Pulmonary artery endothelial cell (primary cell): ENCODE measurements at places on chromosomes 12 and 14. TPM values are rescaled to one million over a fixed set of nuclear protein-coding genes. Genes with fewer than 3 reads are reported as not detected.

The FOXN4 gene
- not detected in 2 replicates for total RNA-seq

DNA sequence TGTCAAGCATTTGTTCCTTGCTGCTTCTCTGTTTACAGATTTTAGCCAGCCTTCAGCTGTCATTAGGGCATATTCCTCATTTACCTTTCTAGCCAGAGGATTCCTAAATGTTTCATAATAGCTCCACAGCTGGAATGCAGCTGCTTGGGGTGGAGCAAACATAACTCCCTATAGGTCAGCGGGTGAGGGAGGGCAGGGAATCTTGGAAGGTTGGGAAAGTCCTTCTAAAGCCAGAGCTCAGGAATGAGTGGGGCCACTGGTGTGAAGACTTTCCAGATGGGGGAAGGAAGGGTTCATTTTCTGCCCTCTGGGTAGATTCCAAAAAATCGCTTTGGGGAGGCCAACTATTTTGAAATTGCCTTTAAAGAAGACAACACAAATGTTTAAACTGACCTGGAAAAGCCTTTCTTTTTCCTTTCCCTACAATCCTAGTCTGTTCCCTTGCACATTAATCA is 16.3 kb upstream of the IRF2BPL start:
- no peak for DNase-seq

DNA sequence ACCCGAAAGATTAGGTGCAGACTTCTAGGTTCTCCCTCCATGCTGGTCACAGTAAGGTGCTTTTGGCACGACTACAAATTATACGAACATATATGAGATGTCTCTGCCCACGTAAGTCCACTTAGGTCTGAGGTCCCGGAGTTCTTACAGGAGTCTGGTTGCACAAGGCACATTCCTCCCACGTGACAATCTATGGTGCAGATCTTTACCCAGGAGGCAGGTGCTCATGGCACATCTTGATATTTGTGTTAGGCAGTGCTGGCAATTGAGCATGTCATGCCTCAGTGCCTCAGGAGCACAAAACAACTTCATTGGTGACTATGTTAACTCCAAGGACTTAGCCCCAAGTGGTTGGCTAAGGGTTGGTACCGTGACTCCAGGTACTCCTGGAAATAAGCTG is 92.0 kb upstream of the AMN1 start:
- no peak for DNase-seq

GRCh38 chr12:26239122-26239851 is 43.9 kb downstream of the SSPN start:
- DNase-seq, result no peak

The TAS2R7 gene
- not detected in 2 replicates for total RNA-seq

GRCh38 chr12:21054334-21054733 is 76.7 kb upstream of the SLCO1B1 start:
- no peak for DNase-seq

DNA sequence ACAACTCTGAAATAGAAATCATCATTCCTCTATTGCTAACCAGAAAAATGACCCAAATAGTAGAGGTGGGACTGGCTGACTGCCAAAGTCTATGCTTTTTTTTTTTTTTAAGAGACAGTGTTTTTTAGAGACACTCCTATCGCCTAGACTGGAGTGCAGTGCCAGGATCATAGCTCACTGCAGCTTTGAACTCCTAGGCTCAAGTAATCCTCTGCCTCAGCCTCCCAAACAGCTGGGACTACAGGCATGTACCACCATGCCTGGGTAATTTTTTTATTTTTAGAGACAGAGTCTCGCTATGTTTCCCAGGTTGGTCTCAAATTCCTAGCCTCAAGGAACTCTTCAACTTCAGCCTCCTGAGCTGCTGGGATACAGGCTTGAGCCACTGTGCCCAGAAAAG is 19.2 kb downstream of the NR2C1 start:
- no peak for DNase-seq

The PTPN21 gene
- total RNA-seq, result 4.7 and 7.9 TPM in 2 replicates

GRCh38 chr14:90569201-90569600 is 172.4 kb downstream of the CALM1 start:
- DNase-seq, result no peak

DNA sequence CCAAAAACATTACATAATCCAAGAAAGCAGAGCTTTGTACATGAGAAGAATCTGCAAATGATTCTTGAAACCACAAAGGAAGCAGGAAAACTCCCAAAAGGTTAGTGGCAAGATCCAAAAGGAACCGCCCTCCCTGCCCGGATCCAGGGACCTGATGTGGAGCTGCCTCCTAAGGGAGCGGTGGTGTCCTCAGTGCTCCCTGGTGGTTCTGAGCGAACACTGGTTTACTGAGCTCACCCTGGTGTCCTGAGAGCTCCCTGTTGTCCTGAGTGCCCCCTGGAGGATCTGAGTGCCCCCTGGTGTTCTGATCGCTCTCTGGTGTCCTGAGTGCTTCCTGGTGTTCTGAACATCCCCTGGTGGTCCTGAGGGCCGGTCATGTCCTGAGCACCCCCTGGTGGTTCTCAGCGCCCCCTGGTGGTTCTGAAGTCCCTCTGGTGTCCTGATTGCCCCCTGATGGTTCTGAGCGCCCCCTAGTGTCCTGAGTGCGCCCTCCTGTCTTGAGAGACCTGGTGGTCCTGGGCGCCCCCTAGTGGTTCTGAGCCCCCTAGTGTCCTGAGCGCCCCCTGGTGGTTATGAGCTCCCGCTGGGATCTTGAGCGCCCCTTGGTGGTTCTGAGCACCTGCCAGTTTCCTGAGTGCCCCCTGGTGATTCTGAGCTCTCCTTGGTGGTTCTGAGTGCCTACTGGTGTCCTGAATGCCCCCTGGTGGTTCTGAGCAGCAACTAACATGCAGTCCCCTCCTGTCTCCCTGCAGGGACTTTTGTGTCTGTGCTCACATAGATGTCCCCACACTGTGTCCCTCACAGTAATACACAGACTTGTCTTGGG is 891.1 kb downstream of the TMEM121 start:
- no peak for DNase-seq

The PITPNM2 gene
- 5.7 and 8.7 TPM in 2 replicates for total RNA-seq

DNA sequence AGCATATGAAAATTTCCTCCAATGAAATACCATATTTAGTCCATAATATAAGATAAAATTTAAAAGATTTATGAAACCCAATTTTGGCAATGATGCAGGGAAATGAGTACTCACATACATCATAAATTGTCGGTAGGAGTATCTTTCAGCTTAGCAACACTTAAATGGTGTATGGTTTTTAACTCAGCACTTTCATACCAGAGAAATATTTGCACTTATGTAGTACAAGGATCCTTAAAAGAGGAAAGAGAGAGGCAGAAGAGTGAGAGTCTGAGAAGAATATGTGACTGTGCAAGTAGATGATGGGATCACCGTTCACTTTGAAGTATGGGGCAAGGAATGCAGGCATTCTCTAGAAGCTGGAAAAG is 379.3 kb upstream of the DCN start:
- no peak for DNase-seq

- no peak for DNase-seq
Observed at GRCh38 chr12:130101370-130101769, 60.9 kb upstream of the FZD10 start.

GRCh38 chr14:68384335-68384734 is 408.5 kb downstream of the ZFP36L1 start:
- no peak for DNase-seq

DNA sequence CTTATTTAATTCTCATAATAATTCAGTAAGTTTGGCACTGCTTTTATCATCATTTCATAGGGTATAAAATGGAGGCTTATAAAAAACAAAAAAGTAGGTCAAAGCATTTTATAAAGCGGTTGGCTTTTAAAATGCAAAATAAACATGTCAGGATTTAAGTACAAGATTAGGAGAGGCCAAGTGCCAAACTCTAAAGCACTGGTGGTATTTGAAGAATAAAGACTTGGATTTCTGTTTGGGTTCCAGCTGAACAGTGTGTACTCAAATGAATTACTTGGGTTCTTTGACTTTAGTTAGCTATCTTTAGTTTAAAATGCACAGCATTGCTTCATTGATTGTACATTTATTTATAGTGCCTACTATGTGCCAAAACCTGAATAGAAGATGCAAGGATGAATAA is 966.6 kb upstream of the SEL1L start:
- no peak for DNase-seq
